ENCODE measurements at places on chromosomes 5 and 9.

DNA sequence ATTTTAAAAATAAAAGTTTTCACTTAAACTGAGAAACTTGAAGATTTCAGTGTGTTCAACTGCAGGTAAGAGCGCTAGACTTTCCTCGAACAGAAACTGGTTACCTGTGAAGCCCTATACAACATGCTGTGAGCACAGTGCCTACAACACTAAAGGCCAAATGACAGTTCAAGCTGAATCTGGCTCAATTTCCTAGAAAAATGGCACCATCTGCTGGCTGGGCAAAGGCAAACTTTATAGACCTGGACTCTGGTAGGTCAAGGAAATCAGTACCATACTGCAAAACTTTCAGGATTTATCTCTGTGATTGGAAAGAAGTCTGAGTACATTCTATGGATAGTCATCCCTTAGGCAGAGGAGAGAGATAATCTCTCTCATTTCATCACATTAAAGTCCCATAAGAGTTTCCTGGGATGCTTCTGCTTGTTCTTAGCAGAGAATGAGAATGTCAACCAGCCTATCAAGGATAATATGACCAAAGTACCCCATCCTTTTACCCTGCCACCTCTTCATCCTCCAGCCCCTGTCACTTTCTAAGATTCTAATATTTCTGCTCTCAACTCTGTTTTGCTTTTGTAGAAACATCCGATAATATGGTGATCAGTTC is 31.8 kb upstream of the FOXB2 start:
- no peak for DNase-seq

GRCh38 chr9:109342878-109343277 is 22.0 kb upstream of the EPB41L4B start:
- DNase-seq = no peak

- no peak for DNase-seq
Observed at GRCh38 chr9:76691517-76692313, 72.5 kb upstream of the PCA3 start.

DNA sequence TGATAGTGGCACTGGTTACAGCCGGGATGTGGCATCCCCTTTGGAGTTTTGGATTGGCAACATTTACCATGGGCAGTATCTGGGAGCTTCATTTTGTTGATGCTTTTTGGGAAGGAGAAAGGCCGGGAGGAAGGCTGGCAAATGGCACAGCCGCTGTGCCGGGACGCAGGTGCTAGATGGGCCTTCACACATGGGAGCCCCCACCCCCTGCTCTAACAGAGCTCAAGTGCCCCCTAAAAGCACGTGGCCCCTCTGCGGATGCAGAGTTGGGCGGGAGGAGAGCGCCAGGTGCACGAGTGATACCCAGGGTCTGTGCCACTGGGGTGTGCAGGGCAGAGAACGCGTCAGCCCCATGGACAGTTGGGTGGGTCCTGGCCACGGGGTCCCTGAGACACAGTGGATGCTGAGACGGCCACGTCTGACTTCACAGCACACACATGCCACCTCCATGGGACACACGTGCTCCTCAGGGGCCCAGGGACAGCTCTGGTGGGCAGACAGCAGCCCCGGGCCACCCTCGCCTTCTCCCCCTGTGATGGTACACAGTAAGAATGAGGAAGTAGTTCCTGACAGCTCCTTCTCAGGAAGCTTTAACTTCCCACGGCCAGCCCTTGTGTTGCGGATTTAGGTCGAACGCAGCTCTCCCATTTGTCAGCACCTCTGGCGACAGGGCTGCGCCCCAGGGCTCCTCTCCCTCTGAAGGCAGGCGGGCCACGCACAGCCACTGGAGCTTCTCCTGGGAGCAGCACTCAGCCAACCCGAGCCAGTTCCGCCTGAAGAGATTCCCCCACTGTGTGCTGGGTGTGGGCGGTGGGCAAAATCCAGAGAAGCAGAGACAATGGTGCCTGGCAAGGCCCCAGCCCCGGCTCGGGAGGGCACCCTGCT is 10.8 kb downstream of the SLC9A3 start:
- DNase-seq = no peak

DNA sequence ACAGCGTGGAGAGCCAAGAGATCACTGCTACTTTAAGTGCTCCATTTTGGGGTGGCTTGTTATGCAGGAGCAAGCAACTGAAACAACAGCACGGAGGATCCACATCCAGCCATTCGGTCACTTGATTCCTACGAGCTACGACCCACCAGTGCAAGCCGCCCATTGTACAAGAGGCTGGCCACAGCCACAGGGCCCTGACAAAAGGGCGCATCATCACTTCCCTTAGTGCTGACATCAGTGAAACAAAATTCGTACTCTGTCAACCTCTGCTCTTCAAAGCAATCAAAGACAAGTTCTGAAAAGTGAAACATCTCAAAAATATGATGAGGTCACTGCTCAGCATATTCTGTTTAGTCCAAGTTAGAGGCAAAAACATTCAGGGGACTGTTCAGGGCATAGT is 168.4 kb downstream of the GADD45G start:
- no peak for DNase-seq

- DNase-seq = no peak
Observed at GRCh38 chr5:16577677-16578076, 39.1 kb downstream of the RETREG1 start.

DNA sequence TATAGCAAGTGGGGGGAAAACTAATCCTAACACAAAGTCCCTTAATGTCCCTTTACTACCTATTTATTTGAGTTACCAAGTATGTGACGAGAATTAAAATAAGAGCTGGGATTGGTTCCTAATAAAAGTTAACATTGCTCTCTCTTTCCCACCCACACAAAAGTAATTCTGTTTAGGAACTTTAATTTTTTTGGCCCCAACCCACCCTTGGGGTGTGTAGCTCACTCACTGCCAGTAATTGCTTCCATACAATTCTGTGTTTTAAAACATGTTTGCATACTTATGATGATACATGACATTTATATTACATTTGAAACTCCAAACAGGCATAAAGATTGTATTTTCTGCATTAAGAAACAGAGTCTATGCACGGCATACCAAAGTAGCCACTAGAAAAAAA is 106.5 kb downstream of the BNC2 start:
- no peak for DNase-seq

- no peak for DNase-seq
Observed at GRCh38 chr9:95626885-95627558, 110.3 kb upstream of the PTCH1 start.

GRCh38 chr9:121675969-121676822 is 24.8 kb downstream of the DAB2IP start:
- no peak for DNase-seq

- no peak for DNase-seq
Observed at GRCh38 chr5:133382661-133383579, 229.4 kb downstream of the FSTL4 start.

DNA sequence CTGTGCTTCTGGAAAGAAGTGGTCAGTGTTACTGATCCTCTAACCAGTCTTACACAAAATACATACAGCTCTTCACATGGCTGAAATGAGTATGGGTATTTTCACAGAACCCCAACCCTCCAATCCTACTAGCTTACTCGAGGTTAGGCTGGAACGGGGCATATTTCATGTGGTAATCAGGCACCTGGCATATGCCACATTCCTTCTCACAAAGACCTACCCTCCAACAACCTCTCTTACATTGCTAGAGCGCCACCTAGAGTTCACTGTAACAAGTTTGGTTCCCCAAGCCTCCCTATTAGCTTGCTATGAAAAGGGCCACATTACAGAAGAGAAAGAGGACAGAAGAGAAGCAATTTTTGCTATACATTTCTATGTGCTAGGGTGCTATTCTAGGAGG is 597.3 kb downstream of the PRELID2 start:
- no peak for DNase-seq

DNA sequence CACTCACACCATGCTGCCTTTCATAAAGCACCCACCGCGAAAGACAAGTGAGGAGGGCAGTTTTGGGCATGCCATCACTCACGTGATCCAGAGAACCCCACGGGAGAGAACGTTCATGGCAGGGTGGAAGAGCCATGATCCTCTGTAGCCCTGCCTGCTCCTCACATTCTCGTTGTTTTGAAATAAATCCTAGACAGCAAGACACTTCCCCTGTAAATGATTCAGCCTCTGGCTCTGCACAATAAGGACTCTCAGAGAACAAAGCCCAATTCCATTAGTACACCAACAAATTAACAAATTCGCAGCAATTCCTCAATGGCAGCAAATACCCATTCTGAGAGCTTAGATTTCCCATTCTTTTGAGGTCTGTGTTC is 71.5 kb downstream of the WNK2 start:
- no peak for DNase-seq

DNA sequence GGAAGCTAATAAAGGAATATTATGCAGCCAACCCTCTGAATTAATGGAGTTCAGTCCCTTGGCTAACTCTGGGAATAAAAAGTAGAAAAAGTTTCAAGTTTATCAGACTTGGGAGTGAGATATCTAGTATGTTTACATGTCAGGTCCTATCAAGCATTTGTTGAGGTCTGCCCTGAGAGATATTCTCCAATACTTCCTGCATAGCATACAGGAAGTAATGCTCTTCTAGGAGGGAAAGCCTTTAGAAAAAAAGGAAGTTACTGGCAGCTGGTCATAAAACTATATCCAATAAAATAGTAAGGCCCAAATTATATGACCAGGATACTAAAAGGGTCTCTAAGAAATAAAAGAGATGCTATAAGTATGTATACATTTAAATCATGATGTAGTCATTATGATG is 594.1 kb upstream of the FTMT start:
- DNase-seq = no peak

DNA sequence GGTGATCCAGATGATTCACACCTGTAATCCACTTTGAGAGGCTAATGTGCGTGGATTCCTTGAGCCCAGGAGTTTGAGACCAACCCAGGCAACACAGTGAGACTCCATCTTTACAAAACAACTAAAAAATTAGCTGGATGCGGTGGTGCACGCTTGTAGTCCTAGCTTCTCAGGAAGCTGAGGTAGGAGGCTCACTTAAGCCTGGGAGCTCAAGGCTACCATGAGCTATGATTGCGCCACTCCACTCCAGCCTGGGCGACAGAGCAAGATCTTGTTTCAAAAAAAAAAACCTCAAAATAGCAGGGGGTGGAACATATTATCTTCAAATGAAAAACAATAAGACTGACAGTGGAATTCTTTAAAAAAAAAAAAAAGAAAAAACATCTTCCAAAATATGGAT is 59.0 kb downstream of the PCDHGC5 start:
- no peak for DNase-seq

DNA sequence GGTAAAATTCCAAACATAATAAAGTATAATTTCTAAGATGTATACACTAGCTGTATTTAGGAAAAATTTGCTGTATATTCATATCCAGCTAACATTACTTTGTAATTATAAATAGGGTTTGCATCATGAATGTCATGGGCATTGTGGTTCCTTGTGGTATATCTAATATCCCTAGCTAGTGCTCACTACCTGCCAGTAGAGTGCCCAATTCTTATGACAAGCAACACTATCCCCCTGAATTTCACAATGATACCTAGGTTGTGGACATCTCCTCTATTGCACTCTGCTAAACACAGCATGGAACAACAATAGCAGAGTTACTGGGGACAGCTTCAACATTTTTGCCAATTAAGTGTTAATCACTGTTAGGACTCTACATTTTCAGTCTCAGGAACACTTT is 1656.5 kb downstream of the EFNA5 start:
- DNase-seq = no peak

DNA sequence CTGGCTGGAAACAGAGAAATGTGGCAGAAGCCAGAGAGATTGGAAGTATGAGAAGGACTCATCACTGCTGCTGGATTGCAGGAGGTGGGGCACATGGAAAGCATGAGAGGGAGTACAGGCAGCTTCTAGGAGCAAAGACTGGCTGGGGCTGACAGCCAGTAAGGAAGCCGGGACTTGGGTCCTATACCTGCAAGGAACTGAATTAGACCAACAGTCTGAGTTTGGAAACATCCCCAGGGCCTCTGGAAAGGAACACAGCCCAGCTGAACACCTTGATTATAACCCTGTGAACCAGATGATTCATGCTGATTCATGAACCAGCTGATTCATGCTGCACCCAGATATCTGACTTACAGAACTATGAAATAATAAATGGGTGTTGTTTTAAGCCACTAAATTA is 93.4 kb downstream of the OSTF1 start:
- no peak for DNase-seq

DNA sequence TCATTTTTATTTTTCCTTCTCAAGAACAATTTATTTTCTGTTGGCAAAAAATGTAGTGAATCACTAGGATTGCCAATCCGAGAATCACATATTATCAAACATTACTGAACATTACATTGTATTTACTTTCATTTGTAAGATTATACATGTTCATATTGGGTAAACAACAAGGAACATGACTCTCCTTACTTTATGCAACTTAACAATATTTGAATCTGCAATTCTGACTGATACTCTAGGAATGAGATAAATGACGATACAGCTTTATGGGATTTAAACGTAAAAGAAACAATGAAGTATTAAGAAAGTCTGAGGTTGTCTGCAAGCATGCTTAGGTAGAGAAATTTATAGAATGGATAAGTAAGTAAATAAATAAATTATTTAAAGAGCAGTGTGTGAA is 2302.9 kb downstream of the MAT2B start:
- no peak for DNase-seq

GRCh38 chr5:93206203-93206602 is 374.8 kb downstream of the NR2F1-AS1 start:
- DNase-seq = no peak

DNA sequence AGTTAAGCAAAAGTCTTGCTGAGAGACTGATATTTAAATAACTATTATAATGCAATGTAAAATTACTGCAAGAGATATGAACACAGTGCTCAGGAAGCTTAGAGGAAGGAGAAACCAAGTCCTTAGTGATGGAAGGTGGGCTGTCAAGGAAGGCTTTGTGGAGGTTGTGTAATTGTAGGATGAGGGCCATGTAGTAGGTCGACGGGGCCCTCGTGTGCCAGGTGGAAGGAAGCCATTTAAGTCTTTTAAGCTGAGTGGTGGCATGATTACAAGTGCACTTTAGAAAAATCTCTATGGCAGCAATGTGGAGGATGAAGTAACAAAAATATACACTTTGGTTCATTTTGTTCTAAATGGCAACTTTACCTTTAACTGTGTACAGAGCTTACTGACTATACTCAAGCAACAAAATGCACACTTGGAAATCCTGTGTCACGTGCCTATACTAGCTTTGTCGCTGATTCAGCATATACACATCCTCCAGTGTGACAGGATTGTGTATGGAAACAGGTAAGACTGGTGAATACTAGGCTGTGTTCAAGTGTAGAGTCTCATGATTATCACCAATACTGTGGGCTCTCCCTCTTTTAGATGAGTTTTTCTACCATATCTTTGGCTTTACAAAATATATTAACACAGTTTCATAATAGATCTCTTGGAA is 78.6 kb downstream of the TMC1 start:
- DNase-seq = no peak

GRCh38 chr9:110128664-110129329 is 79.2 kb downstream of the C9orf152 start:
- no peak for DNase-seq

All from AG09319 (cell line).